ENCODE measurements at places on chromosomes 13 and 19.
A peak's percentile ranks its signal among the peaks of the same experiment; 100 is the strongest.

GRCh38 chr13:91078093-91078679 lies 269.3 kb upstream of the MIR17HG start:
- DNase-seq = no peak

GRCh38 chr19:13099073-13099999 lies 3.3 kb downstream of the LYL1 start:
- DNase-seq = peak; percentile 40

GRCh38 chr19:49951806-49952478 lies 9.0 kb downstream of the SIGLEC11 start:
- DNase-seq = no peak

GRCh38 chr13:107205318-107206104 lies 637.6 kb upstream of the ARGLU1 start:
- peak; percentile 16 for DNase-seq

DNA sequence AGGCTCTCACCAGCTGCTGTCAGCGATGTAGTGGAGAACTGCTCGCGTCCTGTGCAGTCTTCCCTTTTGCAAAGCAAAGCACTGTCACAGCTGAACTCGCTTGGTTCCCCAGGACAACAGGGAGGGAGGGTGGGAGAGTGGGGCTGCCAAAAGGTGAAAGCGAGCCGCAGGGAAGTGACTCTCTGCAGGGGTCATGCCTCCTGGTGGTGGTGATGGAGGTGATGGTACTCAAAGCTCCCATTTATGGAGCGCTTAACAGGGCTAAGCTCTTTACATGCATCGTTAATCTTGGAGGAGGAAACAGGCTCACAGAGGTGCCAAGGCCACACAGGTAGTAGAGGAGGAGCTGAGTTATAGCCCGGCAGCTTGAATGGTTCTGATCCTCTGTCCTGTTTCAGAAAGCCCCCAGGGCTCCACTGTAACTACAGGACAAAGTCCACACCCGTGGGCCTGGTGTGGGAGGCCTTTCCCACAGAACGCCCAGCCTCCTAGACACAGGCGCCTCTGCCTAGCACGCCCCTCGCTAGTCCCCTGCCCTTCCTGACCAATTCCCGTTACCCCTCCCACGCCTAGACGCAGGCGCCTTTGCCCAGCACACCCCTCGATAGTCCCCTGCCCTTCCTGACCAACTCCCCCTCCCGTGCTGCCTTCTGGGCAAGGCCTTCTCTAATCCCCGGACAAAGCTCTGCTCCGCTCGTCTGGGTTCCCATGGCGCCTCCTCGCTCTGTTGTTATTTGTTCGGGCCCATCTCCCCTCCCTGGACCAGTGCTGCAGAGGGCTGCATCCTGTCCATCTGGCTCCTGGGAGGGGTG lies 10.7 kb downstream of the PPP1R37 start:
- no peak for DNase-seq

DNA sequence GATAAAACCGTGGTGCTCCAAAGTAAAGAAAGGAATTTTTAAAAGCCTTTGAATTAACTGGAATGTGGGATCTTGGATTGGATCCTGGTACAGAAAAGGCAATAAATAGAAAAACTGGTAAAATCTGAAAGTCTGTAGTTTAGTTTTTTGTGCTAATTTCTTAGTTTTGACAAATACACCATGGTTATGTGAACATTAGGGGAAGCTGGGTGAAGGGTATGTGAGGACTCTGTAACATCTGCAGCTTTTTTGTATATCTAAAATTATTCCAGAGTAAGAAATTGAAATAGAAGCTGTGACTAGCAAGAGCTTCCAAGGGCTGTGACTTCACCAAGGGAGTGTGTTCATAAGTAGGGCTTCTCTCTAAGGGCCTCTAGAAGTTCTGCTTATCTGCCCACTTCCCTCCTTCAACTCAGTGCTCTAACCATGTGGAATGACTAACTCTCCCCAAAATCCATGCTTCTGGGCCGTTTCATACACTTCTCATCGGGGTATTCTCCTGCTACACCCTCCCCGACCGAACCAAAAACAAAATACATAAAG lies 26.5 kb downstream of the ARHGAP35 start:
- no peak for DNase-seq

DNA sequence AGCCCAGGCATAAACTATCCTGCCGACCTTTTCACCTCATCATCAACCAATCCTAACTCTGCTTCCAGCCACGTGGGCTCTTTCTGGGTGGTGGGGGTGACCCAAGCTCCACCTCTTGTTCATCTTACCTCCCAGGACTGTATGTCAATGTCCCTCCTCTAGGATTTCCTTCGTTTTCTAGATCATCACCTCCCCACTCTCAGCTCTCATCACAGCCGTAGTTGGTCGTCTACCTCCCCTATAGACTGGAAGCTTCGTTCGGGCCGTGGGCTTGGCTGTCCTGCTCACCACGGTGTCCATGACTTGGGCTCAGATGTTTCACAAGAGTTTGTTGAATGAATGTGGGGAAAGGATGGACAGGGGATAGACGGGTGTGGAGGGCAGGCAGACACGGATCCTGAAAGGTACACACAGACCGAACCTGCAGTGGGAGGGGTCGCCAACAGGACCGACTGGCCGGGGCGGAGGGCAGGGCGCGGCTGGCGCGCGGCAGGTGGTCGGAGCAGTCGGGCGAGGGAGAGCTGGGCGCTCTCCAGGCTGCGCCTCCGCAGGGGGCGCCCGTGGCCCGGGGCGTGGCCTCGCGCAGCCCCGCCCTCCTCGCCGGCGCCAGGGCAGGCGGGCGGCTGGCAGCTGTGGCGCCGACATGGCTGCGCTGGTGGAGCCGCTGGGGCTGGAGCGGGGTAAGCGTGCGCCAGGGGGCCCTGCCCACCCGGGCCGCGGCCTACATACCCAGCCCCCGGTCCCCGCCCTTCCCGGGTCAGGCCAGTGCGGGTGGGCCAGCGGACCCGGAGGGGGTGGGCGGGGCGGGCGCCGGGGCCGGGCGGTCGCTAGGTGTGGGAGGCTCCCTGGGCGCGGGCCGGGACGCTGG lies at the start of gene LIN7B:
LIN7B (plus strand) TSS at position 609 of the 868 bp plus-strand sequence; CDS start at position 644, 35 bp downstream.
- DNase-seq = no peak

DNA sequence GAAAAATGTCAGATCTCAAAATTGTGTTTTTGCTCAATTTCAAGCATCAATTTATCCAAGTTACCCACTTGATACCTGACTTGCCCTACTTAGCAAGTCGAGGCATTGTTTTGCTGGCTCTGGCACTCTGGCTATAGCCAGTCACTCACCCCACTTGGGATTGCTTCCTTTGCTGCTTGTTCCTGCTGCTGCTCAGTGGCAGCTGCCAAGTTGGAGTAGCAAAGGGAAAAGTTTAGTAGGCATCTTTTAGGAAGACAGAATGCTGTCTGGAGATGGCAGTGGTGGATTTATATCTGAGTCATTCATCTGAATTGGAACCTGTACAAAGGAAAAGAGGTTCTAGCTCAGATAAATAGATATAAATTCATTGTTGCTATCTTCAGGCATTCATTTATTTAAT lies 41.2 kb downstream of the PCCA start:
- no peak for DNase-seq

DNA sequence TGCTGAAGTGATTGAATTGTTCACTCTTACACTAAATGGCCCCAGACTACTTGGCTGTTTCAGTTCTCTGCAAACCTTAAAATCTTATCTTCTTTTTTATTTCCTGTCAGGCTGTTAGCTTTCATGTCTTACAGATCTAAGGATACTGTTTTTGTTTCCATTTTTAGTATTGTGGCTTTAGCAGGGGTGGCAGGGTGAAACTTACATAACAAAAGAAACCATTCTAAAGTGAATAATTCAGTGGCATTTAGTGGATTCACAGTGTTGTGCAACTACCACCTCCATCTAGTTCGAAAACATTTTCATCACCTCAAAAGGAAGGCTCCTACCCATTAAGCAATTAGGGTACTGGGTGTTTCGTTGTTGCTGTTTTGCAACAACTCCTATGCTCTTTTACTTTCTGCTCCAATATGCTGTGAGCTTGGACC lies 19.8 kb downstream of the TMEM272 start:
- no peak for DNase-seq

- DNase-seq = no peak
Measured at GRCh38 chr13:104757712-104758111, 1691.5 kb upstream of the SLC10A2 start.

- DNase-seq = no peak
Measured at GRCh38 chr19:39264306-39265290, 3.6 kb upstream of the IFNL2 start.

- no peak for DNase-seq
Measured at GRCh38 chr13:111210544-111211469, 95.7 kb downstream of the ARHGEF7 start.

- no peak for DNase-seq
Measured at GRCh38 chr13:40682449-40683240, 16.2 kb upstream of the FOXO1 start.

GRCh38 chr13:23652909-23653726 lies 82.9 kb downstream of the TNFRSF19 start:
- DNase-seq = no peak

Measured in stimulated activated CD8-positive, alpha-beta memory T cell treated with anti-CD3 and anti-CD28 coated beads, Interleukin-4, amount 100 ng/mL, for 4 hours (primary cell).